Activated CD4-positive, alpha-beta T cell treated with anti-CD3 and anti-CD28 coated beads, Interleukin-2, amount 50 U/mL, for 24 hours (primary cell): ENCODE measurements at places on chromosomes 4 and X.

DNA sequence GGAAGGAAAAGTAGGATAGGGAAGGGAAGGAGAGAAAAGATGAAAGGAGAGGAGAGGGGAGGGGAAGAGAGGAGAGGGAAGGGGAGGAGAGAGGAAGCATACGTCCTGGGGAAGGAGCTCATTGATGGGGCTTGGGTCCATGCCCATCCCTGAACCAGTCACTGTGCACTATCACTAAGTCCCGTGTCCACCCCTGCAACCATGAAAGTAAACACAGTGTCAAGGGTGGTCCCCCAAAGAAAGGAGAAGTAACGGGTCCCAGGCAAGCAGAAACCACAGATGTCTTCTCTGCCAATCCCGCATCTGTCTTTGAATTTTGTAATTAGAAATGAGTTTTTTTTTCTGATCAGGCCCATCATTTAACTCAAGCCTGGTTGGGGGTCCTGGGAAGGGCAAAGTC lies 55.2 kb downstream of the LGI2 start:
- DNase-seq: no peak

DNA sequence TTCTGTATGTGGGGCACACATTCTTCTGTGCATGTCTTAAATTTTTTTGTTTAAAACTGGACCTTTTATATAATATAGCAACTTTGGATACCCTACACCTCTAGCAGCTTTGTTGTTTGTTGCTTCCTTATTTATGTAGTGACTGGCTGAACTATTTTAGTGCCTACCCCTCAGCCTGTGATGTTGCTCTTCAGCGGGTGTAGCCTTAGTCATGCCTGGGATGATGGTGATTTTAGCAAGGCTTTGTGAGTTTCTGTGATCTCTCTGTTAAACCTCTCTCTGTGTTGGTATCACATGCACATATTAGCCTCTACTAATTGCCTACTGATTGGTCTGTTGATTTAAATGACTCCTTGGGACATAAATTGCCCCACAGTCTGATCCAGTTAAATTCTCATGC lies 22.8 kb downstream of the USP9X start:
- DNase-seq: no peak

GRCh38 chr4:2127609-2128332 lies 68.6 kb downstream of the NAT8L start:
- DNase-seq: no peak

DNA sequence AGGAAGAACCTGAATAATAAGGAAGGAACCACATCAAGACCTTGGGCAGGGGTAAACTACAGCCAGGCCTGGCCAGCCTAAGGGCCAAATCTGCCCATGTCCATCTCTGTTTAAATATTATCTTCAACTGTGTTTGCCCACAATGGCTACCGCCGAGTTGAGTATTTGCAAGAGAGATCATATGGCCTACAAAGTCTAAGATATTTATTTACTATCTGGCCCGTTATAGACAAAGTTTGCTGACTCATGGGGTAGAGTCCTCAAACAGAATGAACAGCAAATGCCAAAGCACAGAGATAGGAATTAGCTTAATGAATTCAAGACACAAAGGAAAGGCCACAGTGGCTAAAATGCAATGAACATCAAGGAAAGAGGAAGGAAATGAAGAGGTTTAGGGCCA lies 44.8 kb downstream of the RPS6KA3 start:
- DNase-seq: no peak
